Activated T-cell treated with anti-CD3 and anti-CD28 coated beads, Interleukin-2, amount 50 U/mL, for 4 hours (primary cell): ENCODE measurements at places on chromosomes 1 and 21. TPM values are rescaled to one million over a fixed set of nuclear protein-coding genes. Genes with fewer than 3 reads are reported as not detected.

The DNAJC28 gene
- 0.16 TPM for total RNA-seq

The C1QTNF12 gene
- 2.2 TPM for total RNA-seq

The NGF gene
- not detected for total RNA-seq

DNA sequence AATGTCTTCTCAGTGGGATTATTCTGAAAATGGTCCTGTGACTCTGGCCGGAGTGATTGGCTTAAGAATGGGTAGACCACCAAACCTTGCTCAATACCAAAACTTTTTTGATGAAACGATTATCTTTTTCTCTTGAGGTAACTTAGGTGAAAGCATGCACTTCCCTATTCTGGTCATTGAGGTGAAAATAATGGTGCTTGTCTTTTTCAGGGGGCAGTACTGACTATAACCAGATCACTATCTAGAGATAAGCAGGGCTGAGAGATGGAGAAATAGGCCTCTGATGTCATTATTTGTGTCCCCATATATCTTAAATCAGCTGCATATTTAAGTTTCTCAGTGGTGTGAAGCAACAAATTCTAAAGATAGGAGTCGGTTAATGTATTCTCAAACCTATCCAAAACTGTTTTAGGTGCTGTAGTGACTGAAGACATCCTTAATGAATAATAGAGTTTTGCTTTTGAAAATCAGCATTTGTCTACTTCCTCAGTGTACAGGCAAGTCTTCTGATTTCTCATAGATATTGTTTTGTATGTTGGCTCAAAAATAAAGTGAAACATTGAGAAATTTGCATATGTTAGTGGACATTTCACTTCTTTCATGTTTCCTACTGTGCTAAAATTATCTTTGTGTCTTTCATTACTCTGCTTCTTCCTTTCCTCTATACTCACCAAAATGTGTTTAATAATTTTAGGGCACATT, 735.3 kb upstream of the ADGRL4 start:
- no peak for DNase-seq

- peak; percentile 66 for DNase-seq
Measured at GRCh38 chr1:18875107-18875795, 15.8 kb upstream of the TAS1R2 start.

GRCh38 chr1:161082996-161083747, 6.2 kb downstream of the NECTIN4 start:
- no peak for DNase-seq

- DNase-seq = no peak
Measured at GRCh38 chr1:184442260-184442659, 55.4 kb downstream of the C1orf21 start.

- DNase-seq = no peak
Measured at GRCh38 chr1:87212431-87213134, 116.1 kb upstream of the LMO4 start.
